ENCODE measurements at places on chromosomes 11 and 22.
A peak's percentile ranks its signal among the peaks of the same experiment; 100 is the strongest.

DNA sequence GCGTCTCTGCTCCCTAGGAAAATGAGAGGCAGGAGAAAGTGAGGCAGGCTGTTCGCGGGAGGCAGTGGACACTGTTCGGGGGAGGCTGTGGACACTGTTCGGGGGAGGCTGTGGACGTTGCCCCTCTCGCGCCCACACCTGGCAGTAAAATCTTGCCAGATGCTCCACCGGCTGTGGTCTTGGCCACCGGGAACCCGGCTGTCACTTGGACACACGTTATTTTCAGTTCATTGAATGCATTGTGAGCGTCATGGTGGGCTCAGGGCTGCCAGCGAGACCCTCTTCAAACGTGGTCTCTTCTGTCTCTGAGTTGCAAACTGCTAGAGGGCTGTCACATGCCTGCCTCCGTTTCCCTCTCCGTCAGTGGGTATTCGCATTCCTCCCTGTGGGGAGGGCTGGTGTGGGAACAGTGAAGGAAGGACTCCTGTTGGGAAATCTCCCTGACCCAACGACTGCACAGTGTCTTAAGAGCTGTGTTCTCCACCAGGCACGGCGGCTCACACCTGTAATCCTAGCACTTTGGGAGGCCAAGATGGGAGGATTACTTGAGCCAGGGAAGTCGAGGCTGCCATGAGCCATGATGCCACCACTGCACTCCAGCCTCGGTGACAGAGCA, 1.4 kb downstream of the PRR5 start:
- no peak for DNase-seq

DNA sequence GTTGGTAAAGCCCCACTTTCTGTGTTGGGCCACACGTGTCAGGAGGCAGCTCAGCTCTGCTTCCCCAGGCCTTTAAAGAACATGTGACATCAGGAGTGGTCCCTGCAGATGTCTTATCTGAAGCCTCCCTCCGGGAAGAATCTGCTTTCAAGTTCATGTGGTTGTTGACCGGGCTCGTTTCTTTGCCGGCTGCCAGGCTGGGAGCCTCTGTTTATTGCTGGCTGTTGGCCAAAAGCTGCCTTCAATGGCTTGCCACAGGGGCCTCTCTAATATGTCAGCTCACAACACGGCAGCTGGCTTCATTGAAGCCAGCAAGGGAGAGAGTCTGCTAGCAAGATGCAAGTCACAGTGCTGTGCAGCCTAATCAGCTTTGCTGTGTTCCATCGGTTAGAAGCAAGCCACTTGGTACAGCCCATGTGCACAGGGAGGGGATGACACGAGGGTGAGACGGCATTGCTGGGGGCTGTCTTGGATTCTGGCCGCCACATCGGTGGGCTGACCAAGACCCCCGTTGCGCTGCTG, 14.6 kb downstream of the MRGPRF start:
- DNase-seq, result no peak

GRCh38 chr11:7587712-7588111, 73.9 kb downstream of the PPFIBP2 start:
- no peak for DNase-seq

DNA sequence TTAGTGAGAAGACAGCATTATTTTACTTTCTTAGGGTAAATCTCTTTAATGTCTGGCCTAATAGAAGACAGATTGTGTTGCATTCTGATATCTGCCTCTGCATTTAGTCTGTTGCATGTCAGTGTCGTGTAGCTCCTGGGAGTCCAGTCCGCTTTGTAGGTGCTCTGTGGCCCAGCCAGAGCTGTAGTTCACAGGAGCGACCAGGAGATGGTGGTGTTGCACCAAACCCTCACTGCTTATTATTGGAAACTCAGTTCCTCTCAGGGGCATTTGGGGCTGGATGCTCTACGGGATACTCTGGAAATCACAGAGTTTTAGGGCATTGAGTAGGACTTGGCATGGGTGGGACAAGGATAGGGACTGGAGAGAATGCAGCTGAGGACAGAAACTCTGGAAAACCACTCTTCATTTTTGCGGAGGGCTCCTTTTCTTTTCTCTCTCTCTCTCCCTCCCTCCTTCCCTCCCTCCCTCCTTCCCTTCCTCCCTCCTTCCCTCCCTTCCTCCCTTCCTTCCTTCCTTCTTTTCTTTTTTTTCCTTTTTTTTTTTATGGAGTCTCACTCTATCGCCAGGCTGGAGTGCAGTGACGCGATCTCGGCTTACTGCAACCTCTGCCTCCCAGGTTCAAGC, 21.7 kb downstream of the MIAT start:
- DNase-seq, result peak; percentile 57

DNA sequence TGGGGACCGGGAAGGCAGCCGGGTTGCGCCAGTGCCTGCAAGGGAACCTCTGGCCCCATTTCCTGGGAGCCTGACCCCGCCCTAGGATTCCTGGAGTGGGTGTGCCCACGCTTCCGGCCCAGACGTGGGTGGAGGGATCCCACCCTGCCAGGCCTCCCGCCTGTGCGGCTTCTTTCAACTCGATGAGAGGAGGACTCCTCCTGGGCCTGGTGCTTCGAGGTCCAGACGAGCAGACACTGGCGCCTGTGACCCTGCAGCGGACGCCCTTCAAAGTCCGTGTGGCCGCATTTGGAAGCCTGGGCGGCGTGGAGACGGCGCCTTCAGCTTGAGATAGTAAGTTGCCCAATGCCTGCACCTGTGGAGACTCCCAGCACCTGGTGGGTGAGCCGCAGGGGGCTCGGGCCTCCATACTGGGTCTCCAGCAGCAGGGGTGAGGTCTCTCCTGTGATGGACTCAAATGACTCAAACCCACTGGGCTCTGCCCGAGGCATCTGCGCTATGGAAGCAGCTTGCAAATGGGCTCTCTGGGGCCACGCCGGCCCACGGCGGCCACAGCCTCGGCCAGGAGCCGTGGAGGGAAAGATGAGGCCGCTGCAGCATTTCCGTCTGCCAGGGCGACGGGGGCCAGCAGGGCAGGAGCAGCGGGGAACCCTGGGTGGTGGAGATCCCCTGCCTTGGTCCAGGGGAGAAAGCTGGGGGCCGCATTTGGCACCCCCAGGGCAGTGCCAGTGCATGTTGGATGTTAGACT, 64.3 kb upstream of the PPARA start:
- DNase-seq, result no peak

Data from stimulated activated CD8-positive, alpha-beta memory T cell treated with anti-CD3 and anti-CD28 coated beads, Interleukin-12 subunit alpha, Interleukin-12 subunit beta, amount 100 ng/mL, for 1 hour (primary cell).